ENCODE measurements at places on chromosomes 7 and 10. TPM values are rescaled to one million over a fixed set of nuclear protein-coding genes. Genes with fewer than 3 reads are reported as not detected.

DNA sequence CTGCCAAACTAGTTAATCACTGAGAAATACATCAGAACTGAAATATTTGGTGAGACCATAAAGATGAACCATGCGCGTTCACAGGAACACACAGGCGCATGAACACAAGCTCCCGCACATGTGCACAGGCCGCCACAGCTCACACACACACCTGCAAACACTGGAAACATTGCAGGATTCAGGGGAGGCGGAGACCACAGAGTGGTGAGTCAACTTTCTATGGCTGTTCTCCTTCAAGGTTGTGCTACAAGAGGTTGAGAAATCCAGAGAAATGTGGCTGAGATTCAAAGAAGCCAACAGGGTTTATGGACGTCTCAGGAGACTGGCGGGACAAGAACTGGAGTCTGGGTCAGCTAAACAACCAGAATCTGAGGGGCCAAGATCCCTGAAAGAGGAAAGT, 17.8 kb downstream of the ESYT2 start:
- DNase-seq: peak; percentile 40

Gene RAPGEF5
- 44.7 TPM for total RNA-seq

DNA sequence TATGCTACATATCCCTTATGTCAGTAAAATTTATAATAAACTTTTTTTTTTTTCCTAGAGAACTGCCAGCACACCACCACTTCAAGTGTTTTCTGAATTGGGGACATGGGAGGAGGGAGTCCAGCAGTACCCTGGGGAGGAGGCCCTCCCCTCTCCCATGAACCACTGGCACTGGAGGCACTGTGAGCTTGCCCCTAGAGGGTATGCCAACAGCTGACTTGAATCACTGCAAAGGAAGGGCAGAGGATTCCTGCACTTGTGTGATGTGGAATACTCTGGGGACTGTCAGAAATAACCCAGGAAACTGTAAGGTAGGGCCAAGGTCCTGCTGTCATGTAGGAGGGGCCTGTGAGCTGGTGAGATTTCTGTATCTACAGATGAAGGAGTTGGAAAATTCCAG, 8.5 kb upstream of the ARMS2 start:
- no peak for DNase-seq

Gene INPP5A
- total RNA-seq: 90.9 TPM

- DNase-seq: no peak
Observed at GRCh38 chr7:155747209-155747608, 65.1 kb downstream of the SHH start.

DNA sequence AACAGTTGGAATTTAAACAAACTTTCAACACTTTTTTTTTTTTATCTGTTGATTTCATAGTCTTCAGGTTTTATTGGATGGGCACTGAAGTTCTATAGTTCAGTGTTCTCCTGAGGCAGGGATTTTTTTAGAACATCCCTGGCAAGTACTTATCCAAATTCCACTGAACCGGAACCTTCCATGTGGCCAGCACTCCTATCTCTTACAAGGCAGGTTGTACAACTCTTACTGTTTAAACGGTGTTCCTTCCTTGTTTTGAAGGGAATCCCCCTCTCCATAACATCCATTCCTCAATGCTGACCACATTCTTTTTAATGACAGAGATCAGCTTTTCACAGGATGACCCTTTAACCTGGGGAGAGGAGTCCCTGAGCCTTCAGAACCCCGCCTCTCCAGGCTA, 238.9 kb upstream of the CTBP2 start:
- no peak for DNase-seq

Gene CUBN
- 3.5 TPM for total RNA-seq

DNA sequence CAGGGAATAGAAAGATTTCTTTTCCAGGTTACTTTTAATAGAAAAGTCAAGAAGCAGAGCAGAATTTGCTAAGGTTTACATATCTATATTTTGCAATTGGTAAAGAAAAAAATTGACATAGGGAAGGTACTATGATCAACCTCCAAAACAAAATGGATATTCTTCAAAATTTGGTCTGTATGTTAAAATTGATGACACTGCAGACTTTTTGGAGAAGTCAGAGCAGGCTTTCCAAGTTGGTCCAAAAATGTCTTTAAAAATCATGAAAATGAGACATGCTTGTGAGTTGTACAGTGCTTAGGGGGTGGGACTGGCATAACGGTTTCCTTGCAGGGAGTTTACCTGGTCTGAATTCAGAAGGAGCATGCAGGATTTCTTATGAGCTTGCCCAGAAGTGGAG, 77.0 kb downstream of the TFPI2 start:
- no peak for DNase-seq

Data from uterus (tissue), 4 donors.